Activated CD4-positive, alpha-beta T cell treated with anti-CD3 and anti-CD28 coated beads, Interleukin-2, amount 50 U/mL, for 16 hours (primary cell): ENCODE measurements at places on chromosomes 1 and 21.

DNA sequence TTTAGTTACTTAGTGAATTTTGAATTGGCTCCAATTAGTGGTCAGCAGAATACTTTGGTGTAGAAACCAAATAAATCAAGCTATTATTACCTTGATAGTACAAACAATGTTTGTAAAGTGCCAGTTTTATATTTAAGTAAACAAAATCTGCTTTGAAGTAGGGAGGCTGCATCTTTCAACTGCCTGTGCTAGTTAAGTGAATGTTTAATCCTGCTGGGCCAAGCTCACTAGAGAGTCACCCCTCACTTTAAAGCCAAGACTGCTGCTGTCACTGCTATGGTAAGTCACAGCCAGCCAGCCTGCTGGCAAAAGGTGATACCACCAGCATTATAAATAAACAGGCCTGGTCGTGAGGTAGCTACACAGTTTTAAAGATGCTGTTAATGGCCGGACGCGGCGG lies 10.3 kb upstream of the CFAP126 start:
- DNase-seq: no peak

GRCh38 chr1:156247460-156248322 lies at the start of gene PAQR6:
TSS of gene PAQR6 (minus strand) at chr1:156248056. CDS start at chr1:156246731, 1,325 bp downstream.
- no peak for DNase-seq

GRCh38 chr1:205583461-205584130 lies 48.2 kb downstream of the ELK4 start:
- DNase-seq: no peak

GRCh38 chr1:192756314-192756713 lies 52.5 kb upstream of the RGS2 start:
- no peak for DNase-seq

- DNase-seq: no peak
Observed at GRCh38 chr1:208357644-208358507, 113.7 kb upstream of the PLXNA2 start.

DNA sequence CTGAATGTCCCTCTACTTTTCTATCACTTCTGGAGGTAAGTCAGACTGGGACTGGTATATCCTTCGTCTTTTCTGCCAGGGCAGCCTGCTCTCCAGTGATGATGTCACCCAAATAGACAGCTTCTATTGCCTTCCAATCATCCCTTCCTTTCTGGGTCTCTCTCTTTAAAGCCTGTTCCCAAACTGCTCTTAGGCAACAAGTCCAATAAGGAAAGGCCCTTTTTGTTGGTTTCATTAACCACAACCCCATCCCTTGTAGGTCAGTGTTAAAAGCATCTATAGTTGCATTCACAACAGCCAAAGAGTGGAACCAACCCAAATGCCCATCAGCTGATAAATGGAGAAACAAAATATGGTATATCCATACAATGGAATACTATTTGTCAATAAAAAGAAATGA lies 114.4 kb downstream of the CNIH3 start:
- DNase-seq: no peak

GRCh38 chr1:1237874-1238701 lies 6.1 kb downstream of the B3GALT6 start:
- no peak for DNase-seq

DNA sequence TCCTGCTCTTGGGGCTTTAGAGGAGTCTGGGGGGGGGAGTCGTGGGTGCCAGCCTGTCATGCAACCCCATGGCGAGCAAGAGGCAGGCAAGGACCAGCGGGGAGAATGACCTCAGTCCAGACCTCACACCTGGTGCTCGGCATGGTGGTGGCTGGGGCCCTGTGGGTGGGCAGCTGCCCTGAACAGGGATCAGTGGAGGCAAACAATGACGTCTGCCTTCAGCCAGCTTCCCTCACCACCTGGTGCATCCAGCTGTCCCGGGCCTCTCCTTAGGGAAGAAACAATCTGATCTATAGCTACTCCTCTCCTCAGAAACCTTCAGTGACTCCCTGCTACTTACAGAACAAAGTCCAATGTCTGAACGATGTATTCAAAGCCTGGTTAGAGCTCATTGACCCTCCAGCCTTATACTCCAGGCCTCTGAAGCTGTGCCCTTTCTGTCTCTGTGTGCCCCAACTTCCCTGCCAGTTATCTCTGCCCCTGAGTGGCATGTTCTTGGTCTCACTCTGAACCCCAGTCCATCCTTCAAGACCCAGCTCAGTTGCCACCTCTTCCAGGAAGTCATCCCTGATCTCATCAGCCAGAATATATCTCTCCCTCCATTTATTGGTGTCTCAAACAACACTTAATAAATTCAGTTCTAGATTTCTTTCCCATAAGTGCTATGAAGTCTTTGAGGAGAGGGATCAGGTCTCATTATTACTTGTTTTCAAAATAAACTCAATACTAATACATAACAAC lies 6.6 kb downstream of the PADI2 start:
- DNase-seq: no peak
